ENCODE measurements at places on chromosomes 12 and 14. TPM values are rescaled to one million over a fixed set of nuclear protein-coding genes. Genes with fewer than 3 reads are reported as not detected.

GZMB gene
- not detected for total RNA-seq

DHH gene
- 3.9 TPM for total RNA-seq

LIN7A gene
- 4.3 TPM for total RNA-seq

ACVRL1 gene
- total RNA-seq = 404 TPM

SERPINA9 gene
- total RNA-seq = not detected

RNASE1 gene
- total RNA-seq = 182 TPM

SMIM41 gene
- not detected for total RNA-seq

PRDM4 gene
- total RNA-seq = 36.8 TPM

LRRIQ1 gene
- 0.21 TPM for total RNA-seq
